ENCODE measurements at places on chromosomes 1 and 21. TPM values are rescaled to one million over a fixed set of nuclear protein-coding genes. Genes with fewer than 3 reads are reported as not detected.

- DNase-seq = no peak
These were observed 12.6 kb downstream of the RHBDL2 start for GRCh38 chr1:38929054-38929453.

The RSPH1 gene
- 0.25 TPM for total RNA-seq

GRCh38 chr1:11712285-11712684, 20.8 kb downstream of the DRAXIN start:
- DNase-seq = no peak

The SYT6 gene
- total RNA-seq = 0.17 TPM

The ZFYVE9 gene
- 1.6 TPM for total RNA-seq

The SLC19A2 gene
- total RNA-seq = 4.3 TPM

GRCh38 chr1:63799307-63799706, 25.5 kb downstream of the ROR1 start:
- DNase-seq = no peak

- DNase-seq = no peak
These were observed 31.6 kb upstream of the RPTN start for GRCh38 chr1:152190589-152190988.

- no peak for DNase-seq
These were observed 33.5 kb downstream of the SYF2 start for GRCh38 chr1:25198663-25199252.

- DNase-seq = no peak
These were observed 18.1 kb upstream of the NBPF1 start for GRCh38 chr1:16631248-16632043.

- DNase-seq = no peak
These were observed 11.6 kb downstream of the EIF4G3 start for GRCh38 chr1:21165076-21165475.

The S100A7A gene
- not detected for total RNA-seq

DNA sequence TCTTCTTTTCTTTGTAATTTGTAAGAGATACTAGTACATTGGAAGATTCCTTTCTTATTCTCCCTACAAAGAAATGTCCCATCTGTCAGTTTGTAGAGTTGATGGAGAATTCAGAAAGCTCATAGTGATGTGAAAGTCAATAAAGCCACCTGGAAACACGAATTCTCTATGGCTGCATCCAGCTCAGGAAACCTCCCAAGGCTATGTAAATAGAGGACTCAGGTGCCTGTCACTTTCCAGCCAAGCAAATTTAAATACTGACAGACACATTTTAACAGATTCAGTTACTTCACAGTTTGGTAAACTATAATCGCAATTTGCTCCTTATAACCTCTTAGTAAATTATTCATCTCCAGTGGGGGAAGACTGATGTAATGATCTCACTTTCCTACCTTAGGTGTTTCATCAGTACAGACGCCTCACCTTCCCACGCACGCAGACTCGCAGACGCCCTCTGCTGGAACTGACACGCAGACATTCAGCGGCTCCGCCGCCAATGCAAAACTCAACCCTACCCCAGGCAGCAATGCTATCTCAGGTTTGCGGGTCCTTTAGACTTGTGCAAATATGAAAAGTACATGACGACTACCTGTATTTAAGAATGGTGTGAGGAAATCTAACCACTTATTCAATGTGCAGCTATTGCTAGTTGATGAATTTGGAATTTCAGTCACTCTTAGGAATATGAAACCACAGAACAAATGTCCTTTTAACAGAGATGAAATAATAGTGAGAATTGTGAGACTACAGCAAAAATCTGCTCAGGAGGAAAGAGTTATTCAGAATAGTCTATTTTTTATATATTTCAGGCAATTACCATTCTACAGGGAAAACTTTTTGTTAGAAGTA, 60.6 kb downstream of the PTPRC start:
- DNase-seq = peak; percentile 50

The MYOG gene
- not detected for total RNA-seq

DNA sequence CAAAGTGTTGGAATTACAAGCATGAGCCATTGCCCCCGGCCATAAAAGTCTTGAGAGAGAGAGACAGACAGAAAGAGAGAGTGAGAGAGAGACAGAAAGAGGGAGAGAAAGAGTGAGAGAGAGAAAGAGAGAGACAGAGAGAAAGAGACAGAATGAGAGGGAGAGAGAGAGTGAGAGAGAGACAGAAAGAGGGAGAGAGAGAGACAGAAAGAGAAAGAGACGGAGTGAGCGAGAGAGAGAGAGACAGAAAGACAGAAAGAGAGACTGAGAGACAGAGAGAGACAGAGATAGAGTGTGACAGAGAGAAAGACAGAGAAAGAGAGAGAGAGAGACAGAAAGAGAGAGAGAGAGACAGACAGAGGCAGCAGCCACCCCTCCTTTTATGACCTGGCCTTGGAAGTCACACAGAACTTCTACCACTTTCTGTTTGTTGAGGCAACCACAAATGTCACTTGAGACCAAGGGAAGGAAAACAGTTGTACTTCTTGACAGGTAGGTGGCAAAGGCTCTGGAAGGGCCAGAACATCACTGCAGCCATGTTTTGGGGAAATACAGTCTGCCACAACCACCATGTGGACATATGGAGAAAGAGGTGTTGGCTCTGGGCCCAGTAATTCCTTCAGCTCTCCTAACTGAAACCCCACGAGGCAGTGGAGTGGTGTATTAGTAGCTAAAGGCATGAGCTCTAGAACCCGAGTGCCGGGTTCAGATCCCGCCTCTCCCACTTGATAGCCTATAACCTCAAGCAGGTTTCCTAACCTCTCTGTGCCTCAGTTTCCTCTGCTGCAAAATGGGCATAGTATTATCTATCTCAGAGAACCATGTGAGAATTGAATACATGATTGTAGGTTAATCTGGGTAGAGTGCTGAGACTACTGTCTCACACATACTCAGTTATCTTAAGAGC, 50.6 kb downstream of the TNFRSF8 start:
- DNase-seq = peak; percentile 51

- DNase-seq = no peak
These were observed at the start of gene CYP4X1 for GRCh38 chr1:47023268-47024140. Gene CYP4X1, plus strand, starts transcription at chr1:47023669. Its CDS starts 149 bp downstream, at chr1:47023818.

The SH3BGR gene
- not detected for total RNA-seq

GRCh38 chr21:45938453-45938755, 43.2 kb upstream of the COL6A1 start:
- no peak for DNase-seq

The FCN3 gene
- total RNA-seq = not detected

GRCh38 chr21:33747420-33747819, 105.1 kb downstream of the ITSN1 start:
- no peak for DNase-seq

DNA sequence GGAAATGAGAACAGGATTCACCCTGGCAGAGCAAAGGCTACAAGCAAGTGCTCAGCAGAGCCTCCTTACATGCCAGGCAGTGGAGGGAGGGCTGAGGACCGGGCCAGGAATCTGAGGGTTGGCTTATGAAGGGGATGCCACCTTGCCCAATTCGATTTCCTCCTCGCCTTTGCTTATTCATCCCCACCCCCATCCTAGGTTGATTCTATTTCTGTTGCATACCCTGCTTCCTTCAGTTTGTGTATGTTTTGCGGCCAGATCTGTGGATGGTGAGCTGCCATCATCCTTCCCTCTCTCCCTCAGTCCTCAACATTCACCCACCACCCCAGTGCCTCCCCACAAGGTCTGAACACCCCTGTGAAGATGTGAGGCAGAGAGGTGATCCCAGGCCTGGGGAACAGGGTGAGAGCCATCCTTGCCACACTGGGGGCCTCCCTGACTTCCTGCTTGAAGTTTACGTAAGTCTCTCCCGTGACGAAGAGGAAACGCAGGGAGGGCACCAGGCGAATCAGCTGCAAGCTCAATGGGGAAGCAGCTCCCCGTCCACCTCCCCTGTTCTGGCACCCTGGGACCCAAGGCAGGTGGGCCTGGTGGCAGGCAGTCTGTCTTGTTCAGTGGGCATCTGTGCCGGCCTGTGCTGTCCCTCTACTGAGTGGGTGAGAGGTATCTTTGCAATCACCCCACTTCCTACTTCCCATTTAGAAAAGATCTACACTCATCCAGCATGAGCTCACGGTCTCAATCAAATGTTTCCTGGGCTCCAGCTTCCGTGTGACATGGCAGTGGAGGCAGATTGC, 50.6 kb upstream of the CNTN2 start:
- DNase-seq = peak; percentile 29

The TMEM240 gene
- total RNA-seq = not detected

GRCh38 chr1:203447151-203447550, 28.5 kb upstream of the PRELP start:
- no peak for DNase-seq

DNA sequence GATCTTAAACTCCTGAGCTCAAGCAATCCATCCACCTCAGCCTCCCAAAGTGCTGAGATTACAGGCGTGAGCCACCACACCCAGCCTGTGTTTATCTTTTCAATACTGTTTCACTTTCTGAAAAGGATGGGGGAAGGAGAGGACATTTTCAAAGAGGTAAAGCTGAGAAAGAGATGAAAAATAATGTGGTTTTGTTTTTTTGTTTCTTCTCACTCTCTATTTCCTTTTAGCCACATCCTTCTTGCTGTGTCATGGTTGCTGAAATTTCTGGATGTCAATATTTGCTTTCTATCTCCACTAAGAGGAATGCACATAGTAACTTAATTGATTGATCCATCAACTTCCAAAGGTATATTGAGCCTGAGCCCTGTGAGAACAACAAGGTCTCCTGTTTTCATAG, 6.4 kb upstream of the C1orf21 start:
- DNase-seq = no peak

DNA sequence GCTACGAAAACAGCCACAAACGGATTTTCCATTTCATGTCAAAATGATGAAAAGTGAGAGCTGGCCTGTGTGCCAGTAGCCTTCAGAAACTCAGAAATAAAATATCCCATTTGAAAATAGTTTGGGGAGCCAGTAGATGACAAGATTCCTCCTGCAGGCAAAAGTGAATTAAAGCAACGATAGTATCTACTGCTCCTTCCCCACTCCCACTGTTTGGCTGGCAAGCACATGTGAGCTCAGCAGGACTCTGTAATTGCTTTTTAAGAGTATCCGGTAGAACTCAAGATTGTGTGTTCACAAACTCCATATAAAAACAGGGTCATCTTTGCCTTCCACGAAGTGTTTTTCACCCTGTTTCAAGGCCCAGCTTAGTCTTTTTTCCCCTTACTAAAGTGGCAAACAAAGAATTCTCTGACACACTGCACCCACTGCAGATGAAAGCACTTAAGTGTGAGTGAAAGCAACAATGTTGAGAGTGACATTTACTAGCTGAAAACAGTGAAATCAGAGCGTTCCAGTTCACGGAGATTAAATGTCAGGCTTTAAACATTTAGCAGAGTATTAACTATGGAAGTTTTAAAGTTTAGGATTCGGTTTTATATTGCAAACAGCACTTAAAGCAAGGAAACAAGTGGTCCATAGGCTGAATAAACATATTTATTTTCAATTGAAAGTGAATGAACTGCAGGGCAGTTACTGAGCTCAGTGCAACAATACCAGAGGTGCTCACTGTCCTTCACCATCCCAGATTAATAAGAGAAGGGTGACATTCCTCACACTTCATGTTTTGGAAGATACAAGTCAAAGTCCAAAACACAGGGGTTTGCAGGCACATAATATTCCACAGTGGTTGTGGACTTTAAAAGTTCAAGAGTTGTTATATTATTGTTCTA, 70.0 kb downstream of the ALG14 start:
- DNase-seq = no peak

All from CD4-positive, CD25-positive, alpha-beta regulatory T cell (primary cell).